G401 (cell line): ENCODE measurements at places on chromosomes 3 and 15.

GRCh38 chr3:191301017-191301416 is 28.2 kb upstream of the CCDC50 start:
- DNase-seq, result no peak

GRCh38 chr3:129592381-129593131 is 13.9 kb downstream of the PLXND1 start:
- no peak for DNase-seq

DNA sequence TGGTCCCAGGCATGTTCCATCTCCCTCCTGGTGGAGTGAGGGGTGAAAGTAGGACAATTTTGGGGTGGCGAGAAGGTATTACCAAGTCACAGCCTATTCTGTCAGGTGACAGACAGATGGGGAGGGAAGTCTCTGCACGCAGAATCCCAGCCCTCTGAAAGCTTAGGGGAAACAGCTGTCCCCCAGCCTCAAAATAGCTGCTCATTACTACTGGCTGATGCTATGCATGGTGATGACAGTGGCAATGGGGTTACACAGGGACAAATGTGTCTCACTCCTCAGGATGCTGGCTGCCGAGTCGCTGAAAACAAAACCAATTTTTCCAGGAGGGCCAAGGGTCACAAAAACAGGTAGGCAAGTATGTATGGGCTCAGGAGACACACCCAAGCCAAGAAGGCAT is 68.8 kb upstream of the OXTR start:
- no peak for DNase-seq

DNA sequence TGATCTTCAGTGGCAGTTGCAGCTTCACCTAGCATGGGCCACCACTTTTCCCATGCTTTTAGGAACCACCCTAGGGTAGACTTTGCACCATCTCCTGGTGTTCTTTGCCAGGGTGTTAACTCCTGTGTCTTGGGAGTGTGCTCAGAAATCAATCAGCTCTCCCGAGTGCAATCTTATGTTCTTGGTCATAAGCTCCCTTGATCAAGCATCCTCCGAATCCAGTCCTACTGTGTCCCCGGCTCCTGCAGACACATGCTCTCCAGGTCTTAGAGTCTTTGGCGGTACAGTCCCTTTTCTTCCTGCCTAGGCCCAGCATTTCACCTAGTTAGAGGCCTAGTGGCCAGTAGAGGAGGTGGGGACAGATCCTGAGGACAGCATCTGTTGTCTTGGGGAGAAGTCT is 74.7 kb upstream of the SYN2 start:
- no peak for DNase-seq

GRCh38 chr3:186953011-186953487 is 22.7 kb downstream of the ST6GAL1 start:
- no peak for DNase-seq
